ENCODE measurements at places on chromosomes 7 and 10.
A peak's percentile ranks its signal among the peaks of the same experiment; 100 is the strongest.

DNA sequence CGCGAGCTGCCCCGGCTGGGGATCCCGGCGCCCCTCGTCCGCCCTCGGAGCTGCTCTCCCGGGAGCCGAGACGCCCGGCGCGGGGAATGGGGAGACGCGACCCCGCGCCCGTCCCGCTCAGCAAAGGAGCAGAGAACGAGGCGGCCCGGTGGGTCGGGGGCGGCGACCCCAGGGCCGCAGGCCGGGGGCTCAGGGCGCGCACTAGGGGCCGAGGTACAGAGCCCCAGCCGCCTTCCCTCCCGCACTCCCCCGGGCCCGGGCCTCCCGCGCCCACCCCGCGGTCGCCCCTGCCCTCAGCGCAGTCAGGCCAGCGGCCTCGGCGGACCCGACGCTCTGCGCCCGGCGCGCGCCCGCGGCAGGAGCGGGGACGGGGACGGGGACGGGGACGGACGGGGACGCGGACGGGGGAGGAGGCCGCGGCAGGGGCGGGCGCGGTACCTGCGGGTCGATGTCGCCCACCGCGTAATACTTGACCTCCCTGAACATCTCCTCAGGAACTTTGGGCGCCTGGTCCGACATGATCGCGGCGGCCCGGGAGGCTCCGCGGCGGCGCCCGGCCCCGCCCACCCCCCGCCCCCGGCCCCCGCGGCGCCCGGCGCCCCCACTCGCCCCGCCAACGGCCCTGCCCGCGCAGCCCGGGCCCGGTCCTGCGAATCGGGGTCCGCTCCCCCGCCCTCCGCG lies 373 bp downstream of the PAXIP1 start:
- DNase-seq: no peak

- no peak for DNase-seq
Measured at GRCh38 chr7:94348142-94348541, 46.6 kb upstream of the COL1A2 start.

DNA sequence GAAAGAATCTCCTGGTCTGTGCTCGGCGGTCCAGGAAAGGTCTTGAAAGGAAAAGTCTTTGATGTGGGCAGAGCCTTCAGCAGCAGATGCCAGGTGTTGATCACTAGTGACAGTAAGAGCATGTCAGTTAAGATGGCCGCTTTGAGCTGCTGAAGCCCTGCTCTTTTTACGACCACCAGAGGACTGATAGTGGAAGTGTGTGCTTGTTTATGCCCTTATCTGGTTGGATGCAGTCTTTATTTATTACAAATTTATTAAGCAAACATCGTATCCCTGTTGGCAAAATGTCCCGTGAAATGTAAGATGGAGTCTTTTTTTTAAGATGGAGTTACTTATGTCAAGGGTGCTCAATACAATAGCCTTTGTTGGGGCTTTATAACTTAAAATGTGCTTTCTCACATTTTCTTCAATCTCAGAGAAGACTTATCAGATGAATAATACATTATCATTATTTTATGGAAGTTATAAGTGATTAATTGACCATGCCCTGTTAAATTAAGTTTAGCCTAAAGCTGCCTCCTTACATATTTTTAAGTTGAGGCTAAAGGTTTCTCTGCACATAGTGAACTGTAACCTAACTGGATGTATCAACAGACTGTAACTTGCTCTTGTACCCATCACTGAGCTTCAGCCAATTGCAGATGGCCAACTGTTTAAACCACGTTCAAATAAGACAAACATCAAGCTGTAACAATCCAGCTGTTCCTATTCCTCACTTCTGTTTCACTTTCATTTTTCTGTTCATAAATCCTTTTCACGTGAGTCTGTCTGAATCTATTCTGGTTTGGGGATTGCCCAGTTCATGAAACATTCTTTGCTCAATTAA lies 97.4 kb upstream of the PIK3CG start:
- DNase-seq: no peak

GRCh38 chr10:18683427-18683826 lies 24.2 kb downstream of the ARL5B start:
- no peak for DNase-seq

DNA sequence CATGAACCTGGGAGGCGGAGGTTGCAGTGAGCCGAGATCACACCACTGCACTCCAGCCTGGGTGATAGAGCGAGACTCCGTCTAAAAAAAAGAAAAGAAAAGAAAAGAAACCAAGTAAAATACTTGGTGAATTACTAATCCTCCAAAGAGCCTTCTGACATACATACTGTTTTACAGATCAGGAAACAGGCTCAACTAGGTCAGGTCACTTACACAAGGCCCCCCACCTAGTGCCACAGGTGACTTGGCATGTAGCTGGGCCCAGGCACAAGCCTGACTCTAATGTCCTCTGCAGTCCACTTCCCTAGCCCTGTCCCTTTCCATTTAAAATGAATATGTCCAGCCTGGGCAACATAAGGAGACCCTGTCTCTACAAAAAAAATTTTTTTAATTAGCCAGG lies 157.0 kb downstream of the TPST1 start:
- no peak for DNase-seq

DNA sequence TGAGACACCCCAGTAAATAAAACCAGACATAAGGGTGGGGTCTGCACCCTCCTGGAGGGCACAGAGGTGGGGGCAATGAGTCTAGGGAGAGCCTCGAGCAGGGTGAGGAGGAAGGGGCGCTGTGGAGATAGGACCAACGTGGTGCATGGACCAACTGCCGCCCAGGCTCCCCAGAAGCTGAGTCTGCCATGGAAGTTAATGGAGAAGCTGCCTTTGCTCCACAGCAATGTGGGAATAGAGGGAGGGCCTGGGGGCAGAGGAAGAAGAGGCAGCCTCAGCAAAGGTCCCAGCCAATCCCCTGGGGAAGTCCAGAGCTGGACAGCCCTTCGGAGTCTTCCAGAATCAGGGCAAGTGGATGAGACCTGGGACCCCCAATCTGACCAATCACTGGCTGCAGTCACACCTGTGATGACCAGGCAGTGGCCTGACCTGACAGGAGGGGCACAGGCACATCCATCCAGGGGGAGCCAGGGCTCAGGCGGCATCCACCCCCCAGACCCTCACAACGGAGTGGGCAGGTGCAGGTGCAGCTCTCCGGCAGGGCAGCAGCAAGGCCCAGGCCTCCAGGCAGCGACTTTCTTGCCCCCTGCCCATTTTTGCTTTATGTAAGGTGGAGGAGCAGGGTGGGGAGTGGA lies 242.2 kb upstream of the PPP2R2D start:
- DNase-seq: no peak

GRCh38 chr7:121436688-121437087 lies 40.6 kb upstream of the FAM3C start:
- no peak for DNase-seq

DNA sequence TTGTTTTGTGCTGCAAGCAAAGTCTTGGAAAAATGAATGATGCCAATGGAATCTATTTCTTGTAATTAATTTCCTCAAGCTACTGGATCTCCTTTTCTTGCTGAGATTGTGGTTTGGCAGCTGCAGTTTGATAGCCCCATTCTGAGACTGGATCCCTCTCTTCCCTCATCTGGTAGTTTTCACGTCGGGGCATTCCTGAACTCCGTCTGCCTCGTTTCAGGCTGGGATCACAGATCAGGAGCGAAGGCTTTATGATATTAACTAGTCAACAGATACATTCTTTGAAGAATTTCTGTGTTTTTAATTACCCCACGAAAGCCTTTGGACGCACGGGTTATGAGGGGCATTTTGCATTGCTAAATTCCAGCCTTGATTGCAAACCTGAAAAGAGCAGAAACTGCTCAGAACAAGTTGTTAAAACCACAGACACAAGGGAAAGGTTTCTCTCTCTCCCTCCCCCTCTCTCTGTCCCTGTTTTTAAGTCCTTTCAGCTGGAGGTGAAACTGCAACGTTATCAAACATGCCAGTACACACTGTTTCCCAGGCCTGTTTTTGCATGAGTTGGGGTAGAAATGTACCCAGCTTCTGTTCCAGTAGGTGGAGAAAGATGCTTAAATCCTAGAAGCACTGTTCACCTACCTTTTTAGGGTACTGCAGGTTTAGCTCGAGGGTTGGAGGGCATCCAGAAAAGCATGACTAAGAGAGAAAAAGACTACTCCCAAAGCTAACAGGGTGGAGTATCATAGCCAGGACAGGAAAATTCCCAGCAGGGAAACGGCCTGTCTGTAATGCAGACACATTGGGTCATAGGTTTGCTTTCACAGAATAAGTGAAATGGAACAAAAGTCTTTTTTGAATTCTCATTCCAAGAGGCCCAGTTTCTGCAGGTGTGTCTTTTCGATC lies 124.3 kb downstream of the CUX1 start:
- DNase-seq: peak; percentile 17

- no peak for DNase-seq
Measured at GRCh38 chr10:116664631-116665030, 43.9 kb downstream of the PNLIPRP2 start.

GRCh38 chr10:49560526-49560925 lies 21.6 kb upstream of the ERCC6 start:
- DNase-seq: no peak

GRCh38 chr7:135666156-135666555 lies 3.8 kb downstream of the STMP1 start:
- no peak for DNase-seq

GRCh38 chr7:22302193-22302592 lies 54.8 kb downstream of the RAPGEF5 start:
- DNase-seq: no peak

DNA sequence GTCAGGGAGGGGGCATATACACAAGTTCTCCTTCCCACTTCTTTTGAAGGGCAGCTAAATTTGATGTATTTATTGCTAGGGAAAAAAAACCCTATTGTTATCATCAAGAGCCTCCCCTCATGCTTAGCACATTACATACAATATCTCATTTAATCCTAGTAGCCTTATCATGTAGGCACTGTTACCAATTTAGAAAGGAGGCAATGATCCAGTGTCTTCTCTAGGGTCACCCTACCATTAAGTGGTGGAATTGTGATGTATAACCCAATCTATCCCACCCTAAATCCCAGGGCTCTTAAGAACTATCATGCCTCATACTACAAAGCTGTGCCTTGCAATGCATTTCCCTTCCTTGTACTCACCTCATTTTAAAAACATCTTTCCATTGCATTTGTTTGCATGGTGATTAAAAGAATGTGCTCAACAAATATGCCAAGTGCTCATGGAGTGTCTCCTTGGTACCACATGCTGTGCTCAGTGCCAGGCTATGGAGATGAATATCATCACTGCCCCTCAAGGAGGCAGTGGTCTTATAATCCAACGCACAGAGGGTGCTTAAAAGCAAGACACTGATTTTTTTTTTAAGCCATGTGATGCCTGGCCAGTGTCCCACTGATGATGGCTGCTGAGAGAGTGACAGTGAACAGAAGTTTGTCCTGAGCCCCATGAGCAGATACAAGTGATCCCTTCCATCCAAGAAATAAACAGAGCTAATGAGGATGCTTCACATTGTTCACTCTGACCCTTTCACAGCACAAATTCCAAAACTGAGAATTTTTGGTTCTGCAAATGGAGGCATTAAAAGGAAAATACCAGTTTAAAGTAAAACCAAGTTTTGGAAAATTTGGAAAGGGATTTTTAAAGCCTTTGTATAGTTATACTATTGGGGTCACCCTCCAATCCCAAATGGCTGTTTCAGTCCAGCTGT lies 98.2 kb downstream of the SORBS1 start:
- no peak for DNase-seq

GRCh38 chr10:52701647-52702046 lies 70.9 kb downstream of the MBL2 start:
- no peak for DNase-seq

GRCh38 chr7:134932707-134933370 lies 53.5 kb upstream of the AGBL3 start:
- no peak for DNase-seq

DNA sequence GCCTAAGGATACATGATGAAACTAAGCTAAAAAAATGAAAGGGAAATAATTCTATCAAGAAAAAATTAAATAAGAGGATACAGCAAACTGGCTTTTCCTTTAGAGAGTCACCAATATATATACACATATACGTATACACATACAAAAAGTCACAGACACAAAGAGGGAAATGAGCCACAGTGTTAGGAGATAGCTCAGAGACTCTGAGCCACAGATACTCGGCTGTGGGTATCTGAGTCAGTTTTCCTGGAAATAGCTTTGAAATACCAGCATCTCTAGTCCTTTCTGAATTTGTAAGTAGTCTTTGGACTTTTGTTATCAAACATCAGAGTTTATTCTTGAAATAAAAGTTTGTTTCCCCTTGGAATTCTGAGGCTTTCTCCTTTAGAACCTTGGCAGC lies 111.8 kb downstream of the TBXAS1 start:
- no peak for DNase-seq

DNA sequence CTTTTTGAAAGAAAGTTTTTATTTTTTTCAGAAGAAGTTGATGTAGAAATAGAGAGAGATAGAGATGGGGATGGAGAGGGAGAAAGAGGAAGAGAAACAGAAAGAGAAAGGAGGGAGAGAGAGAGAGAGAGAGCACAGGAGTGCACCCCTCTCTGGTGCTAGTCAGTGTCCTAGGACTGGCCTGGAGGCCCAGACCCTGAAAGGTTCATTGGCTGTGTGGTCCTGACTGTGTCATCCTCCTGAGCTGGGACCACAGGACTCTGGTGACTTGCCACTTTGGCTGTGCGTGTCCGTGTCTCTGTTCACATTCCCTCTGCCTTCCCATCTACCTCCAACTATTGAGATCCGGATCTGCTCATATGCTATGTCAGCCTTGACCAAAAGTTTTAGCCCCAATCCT lies 62.1 kb upstream of the SHH start:
- DNase-seq: no peak

DNA sequence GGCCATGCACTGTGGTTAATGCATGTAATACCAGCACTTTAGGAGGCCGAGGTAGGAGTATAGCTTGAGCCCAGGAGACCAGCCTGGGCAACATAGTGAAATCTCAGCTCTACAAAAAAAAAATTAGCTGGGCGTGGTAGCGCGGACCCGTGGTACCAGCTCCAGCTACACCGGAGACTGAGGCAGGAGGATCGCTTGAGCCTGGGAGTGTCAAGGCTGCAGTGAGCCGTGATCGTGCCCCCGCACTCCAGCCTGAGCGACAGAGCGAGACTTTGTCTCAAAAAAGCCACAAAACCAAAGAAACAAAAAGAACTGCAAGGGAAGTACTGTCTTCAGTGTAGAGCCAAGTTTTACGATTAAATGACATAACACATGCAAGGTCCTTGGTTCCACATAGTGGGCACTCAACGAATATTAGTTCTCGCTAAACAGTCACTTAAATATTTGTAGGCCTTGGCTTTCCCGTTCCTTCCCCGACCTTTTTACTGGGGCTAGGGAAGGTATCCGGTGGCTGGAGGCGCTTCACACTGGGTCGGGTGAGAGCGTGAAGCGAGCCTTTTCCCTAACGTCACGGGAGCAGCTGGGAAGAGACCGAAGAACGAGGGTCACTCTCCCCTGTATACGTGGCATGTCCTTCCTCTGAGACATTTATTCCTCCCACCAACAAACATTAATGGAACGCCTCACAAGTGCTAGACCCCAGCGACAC lies 993 bp upstream of the SND1 start:
- peak; percentile 57 for DNase-seq

GRCh38 chr10:21496343-21497176 lies 28.9 kb downstream of the SKIDA1 start:
- peak; percentile 16 for DNase-seq

- DNase-seq: no peak
Measured at GRCh38 chr10:10500937-10501336, 516.7 kb upstream of the CELF2 start.

Measured in DMS153 (cell line).